Stimulated activated CD4-positive, alpha-beta T cell treated with anti-CD3 and anti-CD28 coated beads, Interleukin-4, amount 100 ng/mL, for 4 hours (primary cell): ENCODE measurements at places on chromosomes 2 and 18.

- DNase-seq, result no peak
These were observed 167.1 kb downstream of the RAB3GAP1 start for GRCh38 chr2:135219226-135219625.

GRCh38 chr18:76564655-76565237 lies 69.7 kb upstream of the ZNF516 start:
- no peak for DNase-seq

DNA sequence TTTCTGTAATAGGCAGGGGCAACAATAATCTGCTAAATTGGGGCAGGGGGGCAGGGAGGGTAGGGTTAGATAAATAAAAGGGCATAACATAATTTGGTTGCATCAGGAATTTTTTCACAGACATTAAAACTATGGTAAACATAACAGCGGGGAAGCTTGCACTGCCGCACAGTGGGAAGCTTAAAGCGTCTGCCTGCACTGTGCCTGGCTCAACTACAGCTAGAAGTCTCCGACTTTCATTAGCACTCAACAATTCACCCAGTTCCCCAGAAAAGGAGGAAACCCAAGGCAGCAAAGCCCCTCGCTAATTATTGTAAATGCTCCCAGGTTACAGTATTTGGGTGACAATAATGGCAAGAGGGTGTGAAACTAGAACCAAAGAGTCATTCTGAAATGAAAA lies 562.9 kb downstream of the ARHGAP15 start:
- no peak for DNase-seq

DNA sequence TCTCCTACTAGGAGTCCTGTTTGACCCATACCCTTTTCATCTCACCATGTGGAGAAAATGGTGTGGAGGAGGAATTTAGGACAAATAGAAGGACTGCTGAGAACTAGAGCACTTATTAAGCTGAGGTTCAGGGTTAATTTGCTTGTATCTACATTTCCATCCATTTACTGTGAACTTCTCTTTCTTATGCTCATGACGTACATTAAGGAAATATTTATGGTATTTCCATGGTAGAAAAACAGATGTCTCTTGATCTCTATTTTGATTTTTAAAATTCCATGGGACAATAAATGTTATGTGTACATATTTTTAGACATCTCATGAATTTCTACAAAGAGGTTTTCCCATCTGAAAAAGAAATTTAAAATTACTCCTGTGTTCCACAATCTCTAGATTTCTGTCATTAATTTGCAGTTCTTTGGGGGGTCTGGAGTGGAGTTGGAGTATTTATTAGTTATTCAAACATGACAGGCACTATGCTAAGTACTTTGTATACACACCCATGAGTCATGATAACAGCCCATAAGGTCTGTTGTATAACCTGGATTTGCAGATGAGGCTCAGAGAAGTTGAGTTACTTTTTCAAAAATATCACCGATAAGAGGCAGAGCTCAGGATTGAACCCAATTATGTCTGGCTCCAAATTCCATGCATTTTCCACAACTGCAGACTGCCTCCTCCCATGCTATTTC lies 112.6 kb downstream of the COPS8 start:
- DNase-seq, result no peak

DNA sequence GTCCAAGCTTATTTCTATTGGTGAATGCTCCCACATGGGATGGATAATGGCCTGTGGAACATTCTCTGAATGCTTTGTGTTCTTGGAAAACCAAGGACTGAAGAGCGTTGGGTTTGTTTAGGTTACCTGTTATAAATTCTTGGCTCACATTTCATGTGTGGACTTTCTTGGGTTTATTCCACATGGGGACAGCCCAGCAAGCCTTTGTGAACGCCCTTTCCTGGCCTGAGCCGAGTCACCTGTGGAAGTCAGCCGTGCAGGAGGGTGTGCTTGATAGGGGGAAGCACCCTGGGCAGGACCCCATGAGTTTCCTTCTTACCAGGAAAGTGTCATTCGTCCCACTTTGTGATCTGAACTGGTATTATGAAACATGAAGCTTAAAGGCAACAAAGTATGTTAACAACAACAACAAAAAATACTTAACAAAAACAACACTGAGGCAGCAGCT lies 4.1 kb downstream of the RAB31 start:
- no peak for DNase-seq

DNA sequence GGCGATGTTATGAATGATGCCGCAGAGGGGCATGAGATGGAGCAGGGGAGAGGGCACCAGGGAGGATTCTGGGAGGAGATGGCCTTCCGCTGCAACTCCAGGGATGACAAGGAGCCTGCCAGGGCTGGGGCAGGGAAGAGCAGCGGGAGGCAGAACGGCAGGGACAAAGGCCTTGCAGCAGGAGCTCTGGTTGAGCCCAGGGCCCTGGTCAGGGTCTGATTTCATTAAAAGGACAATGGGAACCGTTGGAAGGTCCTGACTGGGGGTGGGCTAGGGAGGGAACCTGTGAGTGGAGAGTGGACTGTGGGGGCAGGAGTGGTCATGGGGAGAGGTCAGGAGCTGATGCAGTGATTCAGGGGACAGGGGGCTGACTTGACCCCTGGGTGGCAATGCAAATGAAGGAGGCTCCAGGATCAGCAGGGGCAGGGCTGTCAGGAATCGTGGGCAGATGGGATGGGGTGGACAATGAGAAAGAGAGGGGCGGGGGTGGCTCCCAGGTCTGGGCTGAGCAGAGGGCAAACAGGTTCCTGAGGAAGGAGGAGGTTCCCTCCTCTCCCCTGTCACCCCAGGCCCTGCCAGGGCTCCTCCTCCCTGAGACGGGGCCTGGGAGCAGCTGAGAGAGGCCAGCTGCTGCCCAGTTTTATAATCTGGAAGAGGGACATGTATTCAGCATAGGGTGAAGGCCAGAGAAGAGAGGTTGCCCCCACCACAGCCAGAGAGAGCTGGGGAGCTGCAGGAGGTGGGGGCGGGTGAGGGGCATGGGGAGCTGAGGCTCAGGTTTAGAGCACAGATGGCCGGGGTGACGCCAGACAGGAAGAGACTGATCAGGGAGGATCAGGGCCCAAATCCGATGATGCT lies 7.3 kb upstream of the DUSP2 start:
- DNase-seq, result no peak

DNA sequence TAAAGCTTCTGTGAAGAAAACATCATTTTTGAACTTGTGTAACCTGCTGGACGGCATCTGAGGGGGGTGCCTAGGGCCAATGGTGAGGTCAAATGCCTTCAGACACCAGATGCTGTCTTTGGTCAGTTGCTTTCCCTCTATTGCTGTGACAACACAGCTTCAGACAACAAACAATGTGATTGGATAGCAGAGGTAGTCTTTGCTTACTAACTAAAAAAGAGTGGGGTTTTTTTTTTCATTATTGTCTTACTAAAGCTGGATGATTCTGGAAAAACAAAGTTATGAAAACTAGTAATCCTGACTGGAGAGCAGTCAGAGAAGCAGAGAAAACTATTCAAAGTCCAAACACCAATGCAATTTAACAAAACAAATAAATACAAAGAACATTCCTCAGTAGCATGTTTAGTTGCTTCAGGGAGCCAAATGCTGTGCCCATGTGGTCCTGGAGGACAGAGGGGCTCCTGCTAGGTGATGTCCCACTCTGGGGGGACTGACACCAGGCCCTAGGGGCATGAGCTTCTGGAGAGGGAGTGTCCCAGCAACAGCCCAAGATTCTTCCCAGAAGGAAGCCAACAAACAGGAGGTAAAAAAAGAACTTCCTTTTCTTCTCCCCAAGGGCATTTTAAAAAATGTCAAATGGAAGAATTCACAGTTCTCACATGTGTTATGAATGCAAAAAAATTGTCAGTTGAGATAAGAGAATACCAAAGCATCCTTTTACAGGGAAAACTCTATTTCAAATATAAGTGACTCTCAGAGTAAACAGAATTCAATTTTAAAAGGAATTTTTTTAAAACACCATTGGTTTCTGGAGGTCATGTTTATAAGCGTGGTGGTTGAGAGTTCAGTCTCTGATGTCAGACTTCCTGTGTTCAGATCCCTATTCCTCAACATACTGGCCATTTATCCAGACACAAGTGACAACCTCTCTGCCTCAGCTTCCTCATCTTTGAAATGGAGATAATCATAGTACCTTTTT lies 181.1 kb upstream of the PGAP1 start:
- no peak for DNase-seq

- DNase-seq, result no peak
These were observed 108.2 kb downstream of the PDE1A start for GRCh38 chr2:182318466-182319220.

- no peak for DNase-seq
These were observed 121.9 kb upstream of the ACAA2 start for GRCh38 chr18:49935215-49935614.

DNA sequence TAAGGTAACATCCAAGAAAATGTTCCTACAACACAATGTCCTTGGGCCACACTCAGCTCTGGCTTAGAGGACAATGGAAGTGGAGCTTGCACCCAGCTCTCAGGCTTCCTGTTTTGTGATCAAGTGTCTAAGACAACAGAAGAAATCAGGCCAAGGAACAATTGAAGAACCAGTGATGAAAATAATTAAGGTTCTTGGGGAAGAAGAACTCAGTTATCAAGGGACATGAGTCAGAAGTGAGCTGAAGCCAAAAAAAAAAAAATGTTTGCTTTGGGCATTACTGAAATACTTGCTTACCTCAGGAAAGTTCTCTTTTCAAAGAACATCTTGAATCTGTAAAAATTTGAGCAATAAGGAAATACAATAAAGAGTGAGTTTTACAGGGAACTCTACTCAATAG lies 299.0 kb downstream of the FBXO15 start:
- no peak for DNase-seq

- no peak for DNase-seq
These were observed 26.5 kb downstream of the AQP12B start for GRCh38 chr2:240655931-240656886.

DNA sequence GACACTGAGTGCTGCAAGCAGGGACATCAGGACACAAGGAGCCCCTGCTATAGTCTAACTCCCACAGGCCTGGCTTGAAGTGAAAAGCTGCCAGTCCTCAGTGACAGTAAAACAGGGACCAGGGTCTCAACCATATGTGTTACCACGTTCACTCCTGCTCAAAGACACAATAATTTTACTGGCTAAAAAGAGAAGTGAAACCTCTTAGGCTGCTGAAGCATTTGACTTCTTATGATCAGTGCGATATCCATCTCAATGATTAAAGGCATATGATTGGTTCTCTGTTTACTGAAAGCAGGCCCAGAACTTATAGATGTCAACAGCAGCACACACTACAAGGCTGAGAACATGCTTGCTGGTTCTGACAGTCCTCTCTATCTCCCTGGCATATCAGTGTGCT lies 129.8 kb upstream of the LMAN1 start:
- DNase-seq, result no peak

DNA sequence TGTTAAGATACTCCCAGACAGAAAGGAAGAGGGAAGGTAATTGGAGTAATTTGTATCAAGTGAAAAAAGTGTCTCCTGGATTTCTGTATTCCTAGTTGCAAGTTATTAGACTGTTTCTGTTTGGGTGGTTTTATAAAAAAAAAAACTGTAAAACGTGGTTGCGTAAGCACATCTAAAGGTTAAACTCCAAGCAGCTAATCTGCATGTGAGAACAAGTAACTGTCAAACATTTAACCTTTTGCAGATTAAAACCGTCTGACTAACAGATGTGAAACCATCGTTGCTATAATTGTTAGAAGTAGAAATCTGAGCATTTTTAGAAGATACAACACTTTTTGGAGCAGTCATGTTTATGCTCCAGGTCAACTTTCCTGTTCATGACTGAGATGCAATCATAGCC lies 72.3 kb downstream of the AFF3 start:
- DNase-seq, result no peak

DNA sequence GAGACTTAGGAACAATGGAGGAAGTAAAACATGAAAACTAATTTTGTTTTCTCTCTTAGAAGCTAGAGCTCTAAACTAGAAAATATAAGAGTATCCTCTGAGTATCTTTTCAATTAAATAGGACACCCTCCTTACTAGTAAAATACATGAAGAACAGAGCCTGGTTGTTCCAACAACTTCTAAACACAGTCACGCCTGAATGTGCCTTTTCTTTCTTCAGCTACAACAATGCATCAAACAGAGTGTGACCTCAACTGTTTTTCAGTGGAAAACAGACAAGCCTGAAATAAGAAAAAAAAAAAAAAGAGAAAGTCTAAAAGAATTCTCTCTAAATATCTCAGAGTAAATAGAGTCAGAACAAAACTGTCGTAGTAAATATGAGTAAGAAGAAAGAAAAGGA lies 928.8 kb downstream of the CNTNAP5 start:
- no peak for DNase-seq

- DNase-seq, result no peak
These were observed 30.3 kb downstream of the KIF1A start for GRCh38 chr2:240789501-240790369.
